AG08395 (cell line): ENCODE measurements at places on chromosomes 6 and 20.
A peak's percentile ranks its signal among the peaks of the same experiment; 100 is the strongest.

DNA sequence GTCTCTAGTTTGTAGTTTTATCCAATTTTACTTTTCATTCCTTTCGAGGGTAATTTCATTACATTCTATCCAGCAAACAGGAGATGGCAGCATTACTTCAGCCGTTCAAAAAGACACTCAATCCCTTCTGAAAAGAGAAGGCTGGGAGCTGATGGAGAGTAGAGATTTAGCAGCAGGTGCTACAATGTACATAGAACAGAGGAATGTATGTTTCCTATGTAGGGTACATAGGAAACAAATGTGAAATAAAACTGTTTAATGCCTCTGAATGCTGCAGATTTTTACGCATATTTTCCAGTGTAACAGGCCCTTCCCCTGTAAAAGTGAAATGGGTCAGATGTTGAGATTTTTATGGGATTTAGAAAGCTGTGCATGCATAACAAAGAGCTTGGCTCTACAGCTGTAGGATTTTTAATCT is 16.0 kb downstream of the RPS12 start:
- DNase-seq = peak; percentile 8

- DNase-seq = no peak
These were observed 163.7 kb downstream of the RALGAPA2 start for GRCh38 chr20:20548527-20549266.

GRCh38 chr6:49541936-49542335 is 8.5 kb upstream of the C6orf141 start:
- no peak for DNase-seq

GRCh38 chr20:54168961-54169862 is 4.6 kb downstream of the CYP24A1 start:
- no peak for DNase-seq

GRCh38 chr6:39610221-39610620 is 115.0 kb downstream of the KIF6 start:
- DNase-seq = peak; percentile 20

DNA sequence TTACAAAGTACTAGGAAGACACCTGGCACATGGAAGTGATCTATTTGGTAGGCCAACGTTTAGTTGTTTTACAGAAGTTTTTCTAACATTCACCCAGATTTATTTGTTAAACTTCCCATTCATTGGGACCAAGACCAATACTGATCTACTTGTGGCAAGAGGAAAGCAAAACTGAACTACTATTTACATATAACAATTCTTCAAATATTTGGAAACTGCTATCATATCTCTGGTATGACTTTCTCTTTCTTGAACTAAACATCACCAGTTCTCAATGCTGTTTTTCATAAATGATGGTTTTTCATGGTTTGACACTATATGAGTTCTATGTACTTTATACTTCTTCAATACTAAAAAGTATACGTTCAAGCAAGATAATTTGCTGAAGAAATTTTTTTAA is 189.2 kb downstream of the ASCC3 start:
- no peak for DNase-seq

- no peak for DNase-seq
These were observed 4.1 kb downstream of the JPH2 start for GRCh38 chr20:44182863-44183262.

DNA sequence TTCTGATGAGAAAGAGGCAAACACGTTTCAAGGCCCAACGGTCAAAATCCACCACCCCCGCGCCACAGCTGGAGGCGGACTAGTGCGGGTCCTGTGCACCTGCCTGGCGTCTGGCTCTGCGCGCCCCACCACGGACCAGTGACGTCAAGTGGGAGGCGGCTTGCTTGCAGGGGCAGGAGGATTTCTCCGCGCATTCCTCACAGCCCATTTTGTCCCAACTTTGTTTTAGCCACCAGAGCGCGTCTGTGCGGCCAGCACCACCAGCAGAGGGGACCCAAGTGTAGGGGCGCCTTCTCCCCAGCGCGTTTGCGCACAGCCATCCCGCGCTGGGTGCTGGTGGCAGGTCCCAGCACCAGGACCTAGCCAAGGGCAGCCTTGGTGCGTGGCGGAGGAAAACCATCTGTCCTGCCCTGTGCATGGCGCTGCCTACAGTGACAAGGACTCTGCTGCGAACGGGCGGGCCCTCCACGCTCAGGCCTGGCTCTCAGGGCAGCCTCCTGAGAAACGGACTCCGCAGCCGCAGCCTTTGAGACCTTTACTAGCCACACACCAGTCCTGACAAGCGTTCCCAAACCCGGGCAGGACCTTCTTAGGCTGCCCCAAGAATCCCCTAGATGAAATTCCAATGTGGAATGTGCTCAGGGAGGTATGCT is 194.8 kb upstream of the EXOC2 start:
- DNase-seq = no peak

GRCh38 chr6:130993292-130993765 is 69.7 kb downstream of the EPB41L2 start:
- DNase-seq = no peak

GRCh38 chr20:50534567-50534966 is 24.4 kb downstream of the PTPN1 start:
- DNase-seq = peak; percentile 24

DNA sequence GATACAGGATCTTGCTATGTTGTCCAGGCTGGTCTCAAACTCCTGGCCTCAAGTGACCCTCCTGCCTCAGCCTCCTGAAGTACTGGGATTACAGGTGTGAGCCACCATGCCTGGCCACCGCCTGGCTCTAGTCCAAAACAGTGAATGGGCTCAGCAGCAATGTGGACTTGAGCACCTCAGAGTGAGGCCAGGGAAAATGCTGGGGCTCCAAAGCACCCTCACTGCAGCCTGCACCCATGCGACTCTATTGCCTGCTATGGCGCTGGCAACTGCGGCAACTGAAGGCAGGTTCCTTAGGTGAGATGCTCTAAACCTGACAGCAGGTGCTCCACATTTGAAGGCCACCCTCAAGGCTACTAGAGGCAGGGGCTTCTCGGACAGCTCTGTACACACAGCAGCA is 26.5 kb downstream of the MAP1LC3A start:
- no peak for DNase-seq

DNA sequence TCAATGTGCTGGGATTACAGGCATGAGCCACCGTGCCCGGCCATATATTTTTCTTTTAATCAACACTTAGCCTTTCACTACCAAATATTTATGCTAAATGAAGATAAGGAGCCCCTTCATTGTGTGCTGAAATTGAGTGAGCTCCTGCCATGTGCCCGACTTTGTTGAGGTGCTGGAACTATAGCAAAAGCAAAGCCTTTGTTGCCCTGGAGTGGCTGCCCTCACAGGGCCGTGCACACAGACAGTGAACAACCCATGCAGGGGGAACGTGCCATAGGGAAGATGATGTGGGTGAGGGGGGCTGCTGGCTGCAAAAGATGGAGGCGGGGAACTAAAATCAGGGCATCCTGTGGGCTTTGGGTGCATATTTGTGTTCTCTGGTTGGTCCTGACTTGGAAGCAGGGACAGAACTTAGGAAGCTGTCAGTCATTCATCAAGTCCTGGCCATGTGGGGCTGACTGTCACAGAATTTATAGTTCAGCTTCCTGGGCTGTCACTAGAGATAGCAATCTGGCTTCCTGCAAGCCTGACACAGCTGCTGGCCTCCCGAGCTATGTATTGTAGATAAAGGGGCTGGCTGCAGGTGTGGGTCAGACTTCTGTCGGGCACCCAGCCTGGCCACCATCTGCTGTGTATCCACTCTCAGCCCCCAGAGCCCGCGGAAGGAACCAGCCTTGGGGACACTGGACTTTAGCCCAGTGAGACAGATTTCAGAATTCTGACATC is 56.8 kb upstream of the MPC1 start:
- no peak for DNase-seq

DNA sequence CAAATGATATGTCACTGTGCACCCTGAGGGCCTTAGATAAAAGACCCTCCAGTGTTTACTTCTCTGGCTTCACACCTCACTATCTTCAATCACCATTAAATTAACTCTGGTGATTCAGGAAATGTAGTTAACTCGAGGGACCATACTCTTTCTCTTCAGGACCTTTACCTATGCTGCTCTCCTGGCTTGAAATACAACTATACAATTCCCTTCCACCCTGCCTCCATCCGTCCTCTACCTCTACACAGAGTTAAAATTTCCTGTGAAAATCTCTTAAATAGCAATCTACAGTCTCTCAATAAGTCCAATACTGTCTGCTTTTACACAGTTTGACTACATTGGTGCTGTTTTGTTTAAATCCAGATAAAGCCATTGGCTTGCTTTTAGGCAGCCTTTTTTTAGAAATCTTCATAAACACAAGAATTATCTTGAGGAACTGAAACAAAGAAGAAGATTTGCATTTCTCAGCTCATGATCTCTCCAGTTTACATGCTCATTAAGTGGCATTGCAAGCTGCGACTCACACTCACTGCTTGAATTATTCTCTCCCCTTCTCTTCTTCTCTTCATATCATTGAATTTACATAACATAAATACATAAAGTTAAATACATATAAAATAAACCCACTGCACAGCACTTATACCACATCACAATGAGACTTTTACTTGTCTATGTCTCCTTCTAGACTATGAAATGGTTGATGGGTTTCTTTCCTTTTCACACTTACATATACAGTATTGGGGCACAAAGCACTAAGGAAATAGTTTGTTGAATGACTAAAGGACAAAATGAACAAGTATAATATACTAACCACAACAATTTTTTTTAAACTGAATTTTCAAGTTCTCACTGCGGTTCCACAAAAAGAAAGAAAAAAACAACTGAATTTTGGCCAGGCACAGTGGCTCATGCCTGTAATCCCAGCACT is 239.0 kb upstream of the KCNQ5 start:
- DNase-seq = no peak

DNA sequence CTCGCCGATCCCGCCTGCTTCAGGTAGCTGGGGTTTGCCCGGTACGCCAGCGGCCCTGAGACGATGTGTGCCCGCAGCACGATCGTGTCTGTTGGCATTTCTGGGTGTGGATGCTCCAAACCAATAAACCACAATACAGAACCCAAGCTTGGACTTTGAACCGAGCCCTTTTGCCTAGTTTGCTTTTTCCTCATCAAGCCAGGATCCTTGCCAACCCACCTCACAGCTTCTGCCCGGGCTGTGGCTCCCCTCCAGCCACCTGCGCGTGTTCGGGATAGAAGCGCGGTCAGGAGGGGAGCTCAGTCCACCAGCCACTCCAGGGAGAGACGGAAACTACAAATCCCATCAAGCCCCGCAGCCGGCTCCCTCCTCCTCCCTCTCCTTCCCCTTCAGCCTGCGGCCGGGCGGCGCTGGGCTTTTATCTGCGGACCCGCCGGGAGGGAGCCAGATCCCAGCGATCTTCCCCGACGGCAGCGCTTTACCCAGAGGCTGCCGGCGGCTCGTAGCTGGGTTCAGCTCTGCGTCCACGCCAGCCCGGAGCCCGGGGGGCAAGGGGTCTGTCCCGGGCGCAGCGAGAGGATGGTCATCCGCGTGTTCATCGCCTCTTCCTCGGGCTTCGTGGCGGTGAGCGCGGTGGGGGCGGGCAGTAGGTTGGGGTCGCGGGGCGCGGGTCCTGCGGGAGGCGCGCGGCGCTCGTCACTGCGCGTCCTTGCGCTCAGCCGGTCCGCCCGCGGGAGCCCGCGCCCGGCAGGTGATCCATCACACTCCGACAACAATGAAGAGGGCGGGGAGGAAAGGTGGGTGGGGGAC is at the start of gene SH3BGRL2:
Gene SH3BGRL2 (plus strand): TSS at position 447 of the 810 bp plus-strand sequence. CDS start 133 bp downstream, at position 580.
- DNase-seq = peak; percentile 69

- DNase-seq = peak; percentile 93
These were observed 61.2 kb downstream of the IGF2R start for GRCh38 chr6:160030103-160030502.

GRCh38 chr6:3888153-3888957 is 39.2 kb downstream of the FAM50B start:
- DNase-seq = no peak

- DNase-seq = no peak
These were observed 38.8 kb upstream of the SLA2 start for GRCh38 chr20:36684747-36685146.

GRCh38 chr6:34005901-34006531 is 139.9 kb downstream of the GRM4 start:
- no peak for DNase-seq

- no peak for DNase-seq
These were observed 153.7 kb downstream of the TMEM242 start for GRCh38 chr6:157169656-157170055.

DNA sequence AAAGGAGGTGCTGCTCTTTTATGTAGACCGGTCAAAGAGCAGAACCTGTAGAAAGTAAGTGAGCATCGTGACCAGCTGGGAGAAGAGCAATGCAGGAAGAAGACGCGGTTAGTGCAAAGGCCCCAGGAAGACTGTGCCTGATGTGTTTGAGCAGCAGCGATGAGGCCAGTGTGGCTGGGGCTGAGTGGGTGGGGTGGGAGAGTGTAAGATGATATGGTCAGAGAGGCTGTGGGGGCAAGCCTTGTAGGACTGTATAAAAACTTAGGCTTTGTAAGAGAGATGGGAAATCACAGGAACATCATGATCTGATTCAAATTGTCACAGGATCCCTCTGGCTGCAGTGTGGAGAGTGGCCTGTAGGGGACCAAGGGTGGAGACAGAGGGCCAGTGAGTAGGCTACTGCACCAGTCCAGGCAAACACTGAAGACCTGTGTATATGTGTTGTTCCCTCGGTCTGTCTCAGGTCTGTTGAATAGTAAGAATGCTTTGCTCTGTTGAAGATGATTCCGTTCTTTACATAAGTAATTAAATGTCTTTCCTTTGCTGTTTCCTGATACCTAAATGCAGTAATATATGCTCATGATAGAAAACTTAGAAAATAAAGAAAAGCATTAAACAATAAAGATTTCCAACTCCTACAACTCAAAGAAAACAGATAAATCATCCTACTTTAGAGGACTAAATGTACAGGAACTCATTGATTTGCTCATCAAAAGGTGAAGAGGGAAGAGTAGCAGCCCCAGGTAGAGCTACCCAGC is 23.6 kb upstream of the WFDC2 start:
- DNase-seq = peak; percentile 58

DNA sequence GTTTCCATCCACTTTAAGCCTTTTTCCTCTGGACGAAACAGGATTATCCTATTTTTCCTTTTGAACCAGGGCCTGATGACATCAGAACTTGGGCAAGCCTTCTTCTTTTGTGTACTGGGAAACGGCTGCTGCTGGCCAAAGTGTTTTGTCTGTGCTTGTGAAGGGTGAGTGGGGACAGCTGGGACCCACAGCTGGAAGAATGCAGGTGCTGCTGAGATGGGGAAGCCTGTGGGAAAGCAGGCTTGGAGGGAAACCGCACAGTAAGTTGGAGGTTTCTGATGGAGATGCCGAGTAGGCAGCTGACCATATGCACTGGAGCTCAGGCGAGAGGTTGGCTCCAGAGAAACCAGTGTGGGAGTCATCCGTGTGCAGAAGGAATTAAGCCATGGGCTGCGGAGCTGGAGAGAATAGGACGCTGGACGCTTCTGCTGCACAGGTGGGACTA is 8.5 kb upstream of the PSMG4 start:
- DNase-seq = no peak

DNA sequence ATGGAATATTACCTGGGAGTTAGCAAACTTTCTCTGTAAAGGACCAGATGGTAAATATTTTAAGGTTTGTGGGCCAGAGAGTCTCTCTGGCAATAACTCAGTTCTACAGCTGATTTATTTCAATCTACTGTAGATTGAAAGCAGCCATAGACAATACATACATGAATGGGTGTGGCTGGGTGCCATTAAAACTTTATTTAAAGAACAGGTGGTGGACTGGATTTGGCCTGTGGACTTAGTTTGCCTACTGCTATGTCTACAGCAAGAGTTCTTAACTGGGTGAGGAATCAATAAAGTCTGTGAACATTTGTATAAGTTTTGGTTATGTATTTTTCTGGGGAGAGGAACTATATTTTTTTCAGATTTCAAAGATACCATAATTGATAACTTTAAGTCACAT is 55.1 kb downstream of the SLC22A2 start:
- DNase-seq = no peak

- DNase-seq = no peak
These were observed 10.5 kb downstream of the VPS16 start for GRCh38 chr20:2851086-2851485.
